ENCODE measurements at places on chromosomes 2 and 18. TPM values are rescaled to one million over a fixed set of nuclear protein-coding genes. Genes with fewer than 3 reads are reported as not detected.

DNA sequence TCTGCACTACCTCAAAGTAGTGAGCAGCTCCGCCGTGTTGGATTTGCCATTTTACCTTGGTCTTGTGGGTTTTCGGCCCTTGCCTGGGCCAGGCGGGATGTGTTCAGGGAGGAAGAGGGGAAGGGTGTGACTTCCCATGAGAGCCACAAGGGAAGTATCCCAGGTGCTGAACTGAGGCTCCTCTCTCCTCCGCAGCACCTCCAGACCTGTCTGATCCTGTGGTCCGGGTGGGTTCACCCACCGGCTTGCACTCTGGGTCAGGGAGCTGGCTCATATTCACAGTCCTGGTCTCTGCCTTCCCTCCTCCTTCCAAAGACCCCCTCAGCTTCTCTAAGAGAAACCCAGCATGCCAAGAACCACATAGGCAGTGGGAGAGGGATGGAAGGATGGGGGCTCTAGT is 235.8 kb downstream of the SEPTIN10 start:
- DNase-seq: no peak

- no peak for DNase-seq
Measured at GRCh38 chr2:229575569-229576315, 138.6 kb downstream of the DNER start.

GRCh38 chr2:74464406-74464805 is 776 bp downstream of the MOGS start:
- DNase-seq: no peak

DNA sequence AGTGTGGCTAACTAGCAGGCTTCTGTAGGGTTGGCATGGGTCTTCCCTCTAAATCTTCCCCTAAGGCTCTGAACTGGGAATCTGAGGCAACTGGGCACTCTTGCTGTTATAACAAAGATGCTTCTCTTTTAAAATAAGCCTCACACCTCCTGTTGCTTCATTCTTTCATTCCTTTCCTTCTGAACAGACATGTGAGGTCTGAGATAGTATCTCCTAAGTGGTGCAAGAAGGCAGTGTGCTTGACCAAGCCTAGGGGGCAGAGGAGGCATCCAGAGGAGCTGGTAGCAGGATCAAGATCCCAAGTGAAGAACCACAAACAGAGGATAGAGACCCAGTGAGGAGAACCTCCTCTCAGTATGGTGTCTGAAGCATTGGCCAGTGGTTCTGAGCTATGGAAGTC is 90.9 kb downstream of the TTC27 start:
- no peak for DNase-seq

DNA sequence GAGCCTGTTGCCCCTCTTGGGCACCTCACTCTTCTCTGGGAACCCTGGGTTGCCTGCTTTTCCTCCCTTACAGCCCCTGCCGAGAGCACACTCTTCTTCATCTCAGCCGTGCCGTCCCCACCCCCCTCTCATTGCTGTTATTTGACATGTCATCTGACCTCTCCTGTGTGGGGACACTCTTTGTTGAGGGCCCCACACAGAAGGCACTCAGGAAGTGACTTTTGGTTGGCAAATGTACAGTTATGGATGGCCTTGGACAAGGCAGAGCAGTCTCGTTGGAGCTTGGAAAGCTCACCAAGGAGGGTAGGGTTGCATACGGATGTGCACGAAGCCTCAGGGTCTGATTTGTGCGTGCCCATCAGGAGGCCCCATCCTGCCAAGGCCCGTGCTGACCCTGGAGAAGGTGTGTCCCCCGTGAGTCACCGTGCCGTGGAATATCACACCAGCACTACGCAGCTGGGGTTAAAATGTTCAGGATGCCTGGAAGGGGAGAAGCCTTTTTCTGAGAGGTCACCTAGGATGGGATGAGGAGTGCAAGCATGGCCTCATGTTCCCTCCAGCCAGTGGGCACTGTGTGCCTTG is 93.9 kb downstream of the CTIF start:
- DNase-seq: no peak

- DNase-seq: no peak
Measured at GRCh38 chr2:68303033-68303901, 16.5 kb downstream of the CNRIP1 start.

DNA sequence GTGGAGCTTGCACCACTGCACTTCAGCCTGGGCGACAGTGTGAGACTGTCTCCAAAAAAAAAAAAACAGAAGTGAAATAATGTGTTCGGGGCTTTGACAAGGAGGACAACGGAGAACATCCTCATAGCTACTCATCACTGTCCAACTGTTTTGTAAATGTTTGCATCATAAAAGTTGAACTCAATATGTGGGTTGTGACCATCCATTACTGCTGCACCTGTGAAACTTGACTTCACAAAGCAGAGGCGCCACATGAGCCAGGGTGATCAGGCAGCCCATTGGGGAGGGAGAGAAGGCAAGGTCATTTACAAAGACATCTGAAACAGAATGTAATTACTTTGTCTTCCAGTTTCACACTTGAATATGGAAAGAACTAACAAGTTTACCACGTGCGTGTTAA is 61.6 kb downstream of the LAMA1 start:
- no peak for DNase-seq

- no peak for DNase-seq
Measured at GRCh38 chr2:80517316-80517715, 212.8 kb upstream of the LRRTM1 start.

GRCh38 chr2:144452989-144453336 is 67.0 kb downstream of the ZEB2 start:
- DNase-seq: peak; percentile 43

DNA sequence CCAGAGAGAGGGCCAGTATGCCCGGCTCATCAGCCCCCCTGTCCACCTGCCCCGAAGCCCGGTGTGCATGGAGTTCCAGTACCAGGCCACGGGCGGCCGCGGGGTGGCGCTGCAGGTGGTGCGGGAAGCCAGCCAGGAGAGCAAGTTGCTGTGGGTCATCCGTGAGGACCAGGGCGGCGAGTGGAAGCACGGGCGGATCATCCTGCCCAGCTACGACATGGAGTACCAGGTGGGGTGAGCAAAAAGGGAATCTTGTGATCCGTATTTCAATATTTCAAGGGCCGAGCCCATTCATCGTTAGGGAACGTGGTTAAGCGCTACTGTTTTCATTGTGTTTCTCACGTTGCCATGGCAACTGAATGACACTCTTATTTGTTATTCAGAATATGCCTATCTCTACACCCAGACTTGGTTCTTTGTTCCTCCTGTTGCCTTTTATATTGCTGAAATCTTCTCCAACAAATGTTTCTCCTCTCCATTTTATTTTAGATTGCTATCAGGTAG is 81.5 kb downstream of the NRP2 start:
- peak; percentile 52 for DNase-seq

- DNase-seq: no peak
Measured at GRCh38 chr2:131156452-131157149, 51.5 kb downstream of the PLEKHB2 start.

- no peak for DNase-seq
Measured at GRCh38 chr2:234025891-234026401, 24.6 kb upstream of the SPP2 start.

GRCh38 chr2:83071352-83071751 is 1387.7 kb downstream of the SUCLG1 start:
- DNase-seq: no peak

GRCh38 chr2:201357221-201357620 is at the start of gene FLACC1:
Gene FLACC1 (minus strand): TSS chr2:201357345. CDS start chr2:201351404, 5,941 bp downstream.
- peak; percentile 75 for DNase-seq

GRCh38 chr2:120626566-120626965 is 109.1 kb upstream of the GLI2 start:
- no peak for DNase-seq

DNA sequence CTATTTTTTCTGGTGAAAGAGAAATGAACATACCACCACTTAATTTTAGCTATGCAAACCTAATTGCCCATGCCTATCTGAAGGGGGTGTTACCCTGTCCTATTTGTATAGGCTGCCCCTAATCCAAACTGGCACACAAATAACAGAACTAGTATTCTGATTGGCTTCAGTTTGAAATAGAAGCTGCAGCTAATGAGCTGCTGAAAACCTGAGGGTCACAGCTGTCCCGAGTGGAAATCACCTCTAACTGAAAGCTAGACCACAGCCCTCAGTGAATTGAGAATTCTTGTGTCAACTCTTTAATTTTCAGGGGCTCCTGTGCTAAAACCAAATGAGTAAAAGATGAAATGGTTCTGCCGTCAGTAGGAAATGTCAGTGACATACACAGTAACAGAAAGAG is 28.7 kb downstream of the CCDC141 start:
- no peak for DNase-seq

GRCh38 chr18:12305930-12306629 is 2.0 kb upstream of the TUBB6 start:
- no peak for DNase-seq

DNA sequence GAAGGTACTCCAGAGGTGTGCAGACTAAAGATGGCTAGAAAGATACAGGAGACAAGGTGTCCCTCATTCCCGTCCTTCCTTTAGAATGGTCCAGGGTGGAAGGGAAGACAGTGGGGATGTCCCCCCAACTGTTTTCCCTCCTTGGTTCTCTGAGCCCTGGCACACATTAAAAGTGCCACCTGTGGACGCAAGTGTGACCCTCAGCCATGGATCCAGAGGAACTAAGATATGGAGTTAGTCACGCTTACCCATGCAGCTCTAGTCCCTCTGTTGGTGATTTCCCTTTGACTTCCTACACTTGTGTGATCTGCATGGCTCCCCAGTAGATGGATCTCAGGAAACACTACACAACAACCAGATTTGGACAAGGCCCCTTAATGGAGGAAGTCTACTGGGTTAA is 113.1 kb upstream of the SRD5A2 start:
- DNase-seq: no peak

DNA sequence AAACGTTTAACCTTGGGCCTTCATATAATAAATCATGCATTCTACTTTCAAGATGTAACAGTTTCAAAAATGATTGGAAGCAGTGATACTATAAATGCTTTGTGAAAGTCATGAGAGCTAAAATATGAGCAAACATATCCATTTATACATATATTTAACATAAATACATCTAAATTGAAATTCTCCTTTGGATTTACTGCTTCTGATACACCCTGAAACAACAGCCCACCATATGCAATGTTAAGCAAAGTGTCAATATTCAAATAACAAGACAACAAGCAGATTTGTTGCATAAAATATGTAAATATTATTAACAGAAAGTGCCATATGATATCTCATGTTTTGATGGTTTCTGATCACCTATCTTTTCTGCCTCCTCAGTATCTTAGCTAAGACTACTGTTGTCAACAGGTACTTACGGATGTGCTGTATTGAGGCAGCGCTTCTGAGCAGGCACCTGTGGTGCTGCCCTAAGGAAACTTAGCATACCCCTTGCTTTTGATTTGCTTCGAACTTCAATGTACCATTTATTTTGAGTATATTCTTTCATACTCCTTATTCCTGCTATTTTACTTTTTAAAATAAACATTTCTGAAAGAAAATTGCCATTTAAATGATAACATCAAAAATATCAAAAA is 6.1 kb downstream of the FIGN start:
- no peak for DNase-seq

DNA sequence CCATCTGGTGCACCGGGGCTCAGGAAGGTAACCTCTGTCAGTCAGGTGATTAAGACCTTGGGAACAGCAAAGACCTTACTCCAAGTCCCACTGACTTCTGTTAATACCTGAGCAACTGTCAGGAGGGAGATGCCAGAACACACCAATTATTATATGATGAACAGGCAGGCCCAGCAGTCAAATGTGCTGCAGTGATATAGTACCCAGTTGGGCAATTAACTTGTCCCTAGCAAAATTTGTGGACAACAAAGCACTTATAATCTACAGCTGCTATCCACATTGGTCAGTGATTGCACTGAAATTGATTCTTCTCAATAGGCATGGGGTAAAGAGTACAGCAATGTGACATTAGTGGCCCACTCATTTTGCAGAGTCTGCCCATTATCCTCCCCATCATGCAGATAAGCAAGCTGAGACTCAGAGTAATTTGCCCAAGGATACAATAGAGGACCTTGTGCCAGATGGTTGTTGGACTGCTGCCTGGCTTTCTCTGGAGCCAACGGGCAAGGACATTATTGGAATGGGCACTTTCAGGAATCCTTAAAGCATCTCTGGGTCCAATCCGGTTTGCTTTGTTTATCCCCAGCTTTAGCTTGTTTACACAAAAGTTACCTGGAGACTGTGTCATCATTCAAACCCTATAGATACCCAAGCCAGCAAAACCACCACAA is 147.6 kb downstream of the CCBE1 start:
- DNase-seq: no peak

DNA sequence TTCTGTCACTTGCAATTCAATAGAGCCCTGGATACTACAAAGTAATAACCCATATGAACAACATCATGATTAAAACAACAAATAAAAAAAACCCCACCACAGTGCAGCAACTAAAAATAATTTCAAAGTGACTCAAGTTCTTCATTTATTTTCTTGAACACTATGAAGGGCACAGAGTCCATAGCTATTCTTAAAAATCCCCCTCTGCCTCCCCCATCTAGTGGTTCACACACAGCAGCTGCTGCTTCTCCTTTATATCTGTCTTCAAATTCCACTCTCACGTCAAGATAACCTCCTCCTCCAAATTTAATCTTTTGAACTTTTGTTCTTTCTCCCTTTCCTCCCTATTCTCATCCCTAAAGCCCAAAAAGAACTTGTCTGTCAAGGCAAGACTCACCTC is 591.3 kb downstream of the ZEB2 start:
- DNase-seq: no peak

DNA sequence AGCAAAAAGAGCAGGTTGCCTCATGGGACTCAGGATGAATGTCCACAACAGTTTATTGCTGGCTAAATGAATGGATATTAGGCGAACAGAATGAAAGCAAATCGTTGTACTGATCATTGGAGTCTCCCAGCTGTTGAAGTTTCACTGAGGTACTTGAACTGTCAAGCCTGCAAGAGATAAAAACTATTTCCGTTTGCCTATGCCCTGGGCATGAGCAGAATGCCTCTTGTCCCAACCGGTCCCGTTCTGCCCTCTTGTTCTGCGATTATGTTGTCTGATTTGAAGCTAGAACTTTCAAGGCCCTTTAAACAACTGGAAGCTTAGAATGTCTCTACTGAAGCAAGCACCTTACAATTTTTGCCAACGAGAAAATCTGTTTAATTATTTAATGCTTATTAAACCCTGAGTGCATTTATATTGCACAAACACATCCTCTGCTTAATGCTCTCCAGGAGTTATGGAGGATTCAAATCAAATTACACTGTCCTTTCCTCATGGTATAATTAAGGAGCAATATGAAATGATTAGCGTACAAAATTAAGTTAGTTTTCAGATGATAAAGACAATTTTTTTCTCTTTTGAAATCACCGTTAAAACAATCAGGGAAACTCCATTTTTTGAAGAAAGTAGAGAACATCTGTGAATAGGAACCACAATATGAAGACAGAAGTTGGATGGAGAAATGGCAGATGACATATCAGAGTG is 17.7 kb downstream of the QPCT start:
- no peak for DNase-seq

GRCh38 chr2:11669454-11670291 is at the start of gene NTSR2:
Gene NTSR2 (minus strand): TSS chr2:11670195. CDS start chr2:11670129, 66 bp downstream.
- DNase-seq: peak; percentile 73

IL1R1 gene
- 82.9 TPM for polyA plus RNA-seq

TOGARAM2 gene
- polyA plus RNA-seq: 1.0 TPM

GPD2 gene
- polyA plus RNA-seq: 27.8 TPM

HOXD4 gene
- 0.35 TPM for polyA plus RNA-seq

ITPRIPL1 gene
- polyA plus RNA-seq: 4.8 TPM

LYG2 gene
- polyA plus RNA-seq: 0.80 TPM

MOGAT1 gene
- not detected for polyA plus RNA-seq

POTEJ gene
- 0.11 TPM for polyA plus RNA-seq

ICOS gene
- polyA plus RNA-seq: 0.15 TPM

MBOAT2 gene
- 88.2 TPM for polyA plus RNA-seq

COBLL1 gene
- polyA plus RNA-seq: 21.5 TPM

SLC4A3 gene
- 10.3 TPM for polyA plus RNA-seq

DUSP2 gene
- polyA plus RNA-seq: 0.84 TPM

PCARE gene
- 0.05 TPM for polyA plus RNA-seq

CCDC141 gene
- polyA plus RNA-seq: 2.3 TPM

CIDEA gene
- polyA plus RNA-seq: 0.89 TPM

FOXD4L1 gene
- polyA plus RNA-seq: not detected

NPAS2 gene
- 30.3 TPM for polyA plus RNA-seq
